ENCODE measurements at places on chromosomes 6 and 20.

GRCh38 chr20:10984913-10985312 is 311.1 kb upstream of the JAG1 start:
- DNase-seq, result no peak

GRCh38 chr20:23644164-23644563 is 6.4 kb upstream of the CST3 start:
- DNase-seq, result no peak

- no peak for DNase-seq
Observed at GRCh38 chr6:36636687-36637418, 41.7 kb upstream of the CDKN1A start.

DNA sequence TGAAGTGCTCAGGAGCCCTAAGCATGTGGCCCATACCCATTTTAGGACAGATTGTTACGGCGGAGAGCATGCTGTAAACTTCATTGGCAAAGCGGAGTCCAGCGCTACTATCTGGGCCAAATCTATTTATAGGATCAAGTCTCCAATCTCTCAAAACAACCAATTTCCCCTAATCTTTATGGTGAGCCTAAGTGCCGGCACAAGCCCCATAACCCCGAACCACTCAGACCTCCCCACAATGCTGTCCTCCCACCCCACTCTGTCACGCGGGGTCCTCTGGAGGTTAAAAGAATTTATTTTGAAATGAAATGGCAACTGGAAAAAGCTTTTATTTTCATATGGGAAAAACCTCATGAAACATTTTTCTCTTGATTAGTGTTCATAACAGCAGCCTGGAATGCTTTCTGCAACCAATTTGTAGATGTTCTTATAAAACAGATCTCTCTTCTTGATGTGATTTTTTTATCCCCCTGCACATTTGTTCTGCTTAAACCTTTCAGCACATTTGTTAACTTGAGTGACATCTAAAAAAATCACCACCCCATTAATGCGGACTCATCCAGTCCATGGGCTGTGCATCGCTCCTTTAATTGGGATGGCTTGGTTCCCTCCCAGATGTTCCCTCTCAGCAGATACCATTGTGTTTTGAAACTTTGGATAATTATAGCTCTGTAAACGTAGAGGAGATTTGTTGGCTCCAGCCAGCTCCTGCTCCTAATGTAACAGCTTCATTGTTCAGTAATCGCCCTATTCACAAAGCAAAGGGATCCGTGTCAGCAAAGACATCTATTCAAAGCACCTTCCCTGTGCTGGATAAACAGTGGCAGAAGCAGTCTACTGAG is 323.6 kb downstream of the CD83 start:
- no peak for DNase-seq

DNA sequence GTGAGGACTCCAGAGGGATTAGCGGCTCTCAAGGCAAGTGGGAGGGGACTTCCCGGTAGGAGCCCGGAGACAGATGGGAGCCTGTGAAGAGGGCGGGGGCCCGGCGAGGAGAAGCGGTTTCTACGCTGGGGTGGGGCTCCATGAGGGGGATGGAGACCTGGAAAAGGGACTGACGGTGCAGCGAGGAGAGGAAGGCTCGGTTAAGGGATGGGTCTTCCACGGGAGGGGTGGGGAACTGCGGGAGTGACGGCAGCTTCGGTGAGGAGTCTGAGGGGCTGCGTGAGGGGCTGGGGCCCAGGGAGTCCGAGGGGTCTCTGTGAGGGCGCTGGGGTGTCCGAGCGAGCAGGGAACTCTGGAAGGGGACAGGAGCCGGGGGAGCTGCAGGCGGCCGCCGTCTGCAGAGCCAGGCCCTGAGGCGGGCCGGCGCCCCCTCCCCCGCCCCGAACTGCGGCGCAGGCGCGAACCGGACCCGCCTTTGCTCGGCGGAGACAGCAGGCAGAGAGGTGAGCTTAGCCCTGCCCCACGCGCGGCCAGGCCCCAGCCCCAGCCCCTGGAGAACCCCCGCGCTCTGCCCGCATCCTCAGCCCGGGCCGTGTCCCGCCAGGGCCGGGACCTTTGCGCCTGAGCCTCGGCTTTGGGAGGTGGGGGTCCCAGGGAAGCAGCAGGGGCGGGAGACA is at the start of gene NRSN2:
Gene NRSN2 (plus strand): TSS at position 472 of the 677 bp plus-strand sequence. CDS start 2,533 bp downstream, outside the sequence.
- no peak for DNase-seq
